ENCODE measurements at places on chromosomes 6 and 20.

DNA sequence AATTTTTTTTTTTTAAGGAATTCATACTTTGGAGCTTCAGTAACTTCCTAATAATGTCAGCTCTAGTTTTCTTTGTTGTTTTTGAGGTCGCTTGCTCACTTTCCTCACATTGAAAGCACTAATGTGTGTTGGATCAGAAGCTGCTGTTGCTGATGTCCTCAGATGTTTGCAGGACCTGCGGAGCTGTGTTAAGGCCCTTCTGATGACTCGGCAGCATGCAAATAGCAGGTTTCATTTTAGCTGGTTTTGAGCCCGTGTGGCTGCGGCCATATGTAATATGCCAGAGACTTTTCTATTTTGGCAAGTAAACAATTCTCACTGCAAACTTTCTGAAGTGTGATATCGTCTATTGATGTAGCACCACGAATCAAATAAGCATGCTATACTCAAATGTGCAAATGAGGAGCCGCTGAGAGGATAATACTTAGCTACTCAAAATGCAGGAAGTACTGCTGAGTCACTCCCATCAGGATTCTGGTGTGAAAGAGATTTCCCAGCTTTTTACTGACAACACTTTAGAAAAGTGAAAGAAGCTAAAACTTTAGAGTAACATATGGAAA is 187.8 kb downstream of the SASH1 start:
- peak; percentile 84 for DNase-seq

- no peak for DNase-seq
Observed at GRCh38 chr6:160507420-160507819, 156.7 kb downstream of the LPA start.

DNA sequence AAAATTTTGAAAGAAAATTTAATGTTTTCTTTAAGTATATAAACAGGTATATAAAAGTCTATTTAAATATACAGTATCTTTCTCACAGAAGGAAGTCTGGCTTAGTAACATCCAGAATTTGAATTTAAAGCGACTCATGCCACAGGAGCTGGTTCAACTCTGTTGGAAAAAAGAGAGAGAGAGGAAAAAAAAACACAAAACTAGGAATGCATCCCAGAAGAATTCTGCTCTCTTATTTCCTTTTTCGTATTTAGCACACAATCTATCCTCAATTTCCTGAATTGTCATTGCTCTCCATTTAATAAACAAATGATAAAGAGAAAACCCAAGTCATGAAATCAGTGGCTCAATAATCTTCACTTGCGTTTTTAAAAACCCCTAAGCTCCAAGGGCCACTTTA is 107.5 kb upstream of the SCAF8 start:
- no peak for DNase-seq

DNA sequence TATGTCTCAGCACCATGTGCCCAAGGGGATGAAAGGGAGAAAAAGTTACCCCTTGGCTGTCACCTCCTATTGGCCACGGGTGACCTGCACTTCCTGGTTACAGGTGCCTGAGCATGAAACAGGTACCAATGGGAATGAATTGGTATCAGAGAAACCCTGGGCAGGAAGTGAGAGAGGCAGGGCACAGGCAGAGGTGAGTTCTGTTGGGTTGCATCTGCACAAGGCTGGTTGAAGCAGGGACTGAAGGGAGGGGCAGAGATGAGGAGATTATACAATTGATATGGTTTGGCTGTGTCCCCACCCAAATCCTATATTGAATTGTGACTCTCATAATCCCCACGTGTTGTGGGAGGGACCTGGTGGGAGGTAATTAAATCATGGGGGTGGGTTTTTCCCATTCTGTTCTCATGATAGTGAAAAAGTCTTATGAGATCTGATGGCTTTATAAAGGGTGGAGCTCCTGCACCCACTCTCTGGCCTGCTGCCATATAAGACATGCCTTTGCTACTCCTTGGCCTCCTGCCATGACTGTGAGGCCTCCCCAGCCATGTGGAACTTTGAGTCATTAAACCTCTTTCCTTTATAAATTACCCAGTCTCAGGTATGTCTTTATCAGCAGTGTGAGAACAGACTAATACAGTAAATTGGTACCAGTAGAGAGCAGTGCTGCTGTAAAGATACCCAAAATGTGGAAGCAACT is 291.8 kb downstream of the LRFN2 start:
- no peak for DNase-seq

DNA sequence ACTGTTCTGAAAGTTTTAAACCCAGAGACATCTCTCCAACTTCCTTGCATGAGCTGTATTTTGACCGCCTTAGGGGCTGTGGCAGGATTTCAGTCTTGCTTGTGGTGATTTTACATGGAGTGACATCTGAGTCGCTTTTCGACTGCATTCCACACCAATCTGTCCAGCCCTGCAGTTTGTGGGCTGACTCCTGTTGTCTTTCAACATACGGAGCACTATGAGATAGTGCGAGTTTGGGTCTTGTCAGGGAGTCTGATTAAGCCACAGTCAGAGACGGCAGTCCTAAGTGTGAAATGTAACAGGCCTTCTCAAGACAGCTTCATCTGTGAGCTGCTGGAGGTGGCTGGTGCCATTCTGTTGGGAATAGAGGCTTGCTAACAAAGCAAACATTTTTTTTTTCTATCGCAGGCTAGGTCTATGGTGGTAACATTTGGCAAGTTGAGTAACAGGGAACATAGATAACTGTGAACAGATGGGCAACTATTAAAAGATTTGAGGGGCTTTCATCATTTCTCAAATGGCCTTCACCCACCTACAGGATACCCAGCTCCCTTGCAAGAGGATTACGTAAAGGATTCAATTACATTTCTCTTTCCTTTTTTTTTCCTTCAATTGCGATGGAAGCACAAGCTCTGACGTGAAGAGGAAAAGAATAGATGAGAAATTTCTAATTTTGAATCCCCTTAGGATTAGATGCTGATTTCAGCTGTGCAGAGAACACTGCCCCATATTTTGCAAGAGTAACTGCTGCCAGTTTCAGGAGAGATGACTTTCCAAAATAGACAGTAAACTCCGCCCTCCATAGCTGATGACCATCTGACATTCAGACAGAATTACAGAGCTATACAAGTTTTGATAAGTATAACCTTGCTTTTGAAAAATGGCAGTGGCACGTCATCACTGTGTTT is 25.1 kb downstream of the CAP2 start:
- DNase-seq: peak; percentile 50

DNA sequence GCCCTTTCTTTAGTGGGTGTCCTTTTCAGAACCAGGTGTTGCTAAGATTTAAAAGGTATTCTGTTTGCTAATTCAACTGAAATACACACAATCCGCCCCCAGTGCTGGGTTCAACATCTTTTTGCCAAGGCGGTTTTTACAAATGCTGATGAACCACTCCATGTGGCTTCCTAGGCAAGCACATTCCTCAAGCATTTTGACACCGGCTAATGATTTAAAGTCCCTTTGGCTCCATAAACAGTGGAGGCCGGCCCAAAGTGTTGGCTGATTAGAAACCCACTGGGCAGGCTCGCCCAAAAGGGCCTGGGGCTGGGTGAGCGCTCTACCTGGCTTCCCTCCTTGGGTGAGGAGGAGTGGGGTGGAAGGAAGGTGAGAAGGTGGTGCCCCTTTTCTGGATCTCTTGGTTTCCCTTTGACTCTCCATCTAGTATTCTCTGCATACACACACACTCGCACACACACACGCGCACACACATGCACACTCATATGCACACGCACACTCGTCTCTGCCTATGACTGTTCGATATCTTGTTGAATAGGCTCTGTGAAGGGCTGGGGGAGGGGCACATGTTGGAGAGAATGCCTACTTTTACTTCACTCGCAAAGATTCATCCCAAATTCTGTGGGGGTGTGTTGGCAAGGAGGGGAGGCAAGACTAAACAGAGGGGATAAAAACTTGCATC is 66.7 kb upstream of the ARMC2 start:
- peak; percentile 13 for DNase-seq

- no peak for DNase-seq
Observed at GRCh38 chr20:3349786-3350185, 57.7 kb downstream of the DNAAF9 start.

GRCh38 chr6:2791450-2791974 is 26.3 kb downstream of the WRNIP1 start:
- DNase-seq: peak; percentile 30

DNA sequence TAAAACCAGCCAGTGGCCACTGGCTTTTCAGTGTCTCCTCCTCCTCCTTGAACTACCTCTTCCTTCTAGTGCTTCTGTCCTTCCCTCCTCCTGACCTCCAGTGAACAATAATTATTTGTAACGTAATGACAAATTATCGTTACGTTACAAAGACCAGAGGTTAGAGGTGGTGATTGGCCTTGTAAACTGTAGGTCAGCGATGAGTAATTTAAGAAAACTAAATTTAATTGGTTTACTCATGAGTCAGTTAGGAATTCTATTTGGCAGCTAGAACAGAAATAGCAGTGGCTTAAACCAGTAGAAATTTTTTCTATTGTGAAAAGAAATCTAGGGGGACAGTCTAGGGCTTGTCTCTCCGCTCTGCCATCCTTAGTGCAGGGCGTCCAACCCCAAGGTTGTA is 38.8 kb downstream of the PPARD start:
- DNase-seq: no peak

- DNase-seq: peak; percentile 53
Observed at GRCh38 chr6:8017276-8017701, 46.9 kb downstream of the BLOC1S5 start.

DNA sequence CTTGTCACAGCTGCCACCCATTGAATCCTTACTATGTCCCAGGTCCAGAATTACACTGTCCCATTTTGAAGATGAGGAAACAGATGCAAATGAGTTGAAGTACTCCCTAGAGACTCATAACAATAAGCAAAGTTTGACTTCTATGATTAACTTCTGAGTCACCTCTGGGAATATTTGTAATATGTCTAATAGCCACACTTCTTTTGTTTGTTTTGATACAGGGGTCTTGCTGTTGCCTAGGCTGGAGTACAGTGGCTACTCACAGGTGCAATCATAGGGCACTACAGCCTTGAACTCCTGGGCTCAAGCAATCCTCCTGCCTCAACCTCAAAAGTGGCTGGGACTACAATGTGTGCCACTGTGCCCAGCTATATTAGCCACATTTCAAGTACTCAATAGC is 11.4 kb upstream of the SOX12 start:
- peak; percentile 38 for DNase-seq

DNA sequence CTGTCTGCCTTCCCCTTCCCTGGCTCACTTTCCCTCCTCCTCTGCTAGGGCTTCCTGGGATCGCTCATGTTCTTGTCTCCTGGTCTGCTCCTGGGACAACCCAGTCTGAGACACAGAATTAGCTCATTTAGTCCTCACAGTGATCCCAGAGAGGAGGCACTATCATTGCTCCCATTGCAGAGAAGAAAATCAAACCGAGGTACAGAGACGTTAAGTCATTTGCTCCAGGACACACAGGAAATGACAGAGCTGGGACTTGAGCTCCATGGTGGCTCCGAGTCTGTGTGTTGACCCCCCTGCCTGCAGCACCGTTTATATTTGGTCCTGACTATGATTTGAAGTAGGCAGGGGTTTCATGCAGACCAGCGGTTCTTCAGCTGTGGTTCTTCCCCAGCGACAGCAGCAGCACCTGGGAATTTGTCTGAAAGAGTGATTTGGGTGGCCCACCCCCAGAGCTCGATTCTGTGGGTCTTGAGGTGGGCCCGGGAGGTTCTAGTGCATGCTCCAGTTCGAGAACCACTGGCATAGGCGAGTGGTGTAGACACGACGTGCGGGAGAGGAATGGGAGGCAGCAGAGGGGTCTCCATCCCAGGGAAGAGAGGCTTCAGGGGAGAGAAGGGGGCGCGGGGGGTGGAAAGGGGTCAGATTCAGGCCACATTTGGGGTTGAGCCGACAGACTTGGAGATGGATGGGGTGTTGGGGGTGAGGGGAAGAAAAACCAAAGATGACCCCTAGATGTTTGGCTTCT is 24.7 kb downstream of the PCK1 start:
- DNase-seq: no peak

- peak; percentile 63 for DNase-seq
Observed at GRCh38 chr6:122838060-122838780, 49.2 kb downstream of the SMPDL3A start.

DNA sequence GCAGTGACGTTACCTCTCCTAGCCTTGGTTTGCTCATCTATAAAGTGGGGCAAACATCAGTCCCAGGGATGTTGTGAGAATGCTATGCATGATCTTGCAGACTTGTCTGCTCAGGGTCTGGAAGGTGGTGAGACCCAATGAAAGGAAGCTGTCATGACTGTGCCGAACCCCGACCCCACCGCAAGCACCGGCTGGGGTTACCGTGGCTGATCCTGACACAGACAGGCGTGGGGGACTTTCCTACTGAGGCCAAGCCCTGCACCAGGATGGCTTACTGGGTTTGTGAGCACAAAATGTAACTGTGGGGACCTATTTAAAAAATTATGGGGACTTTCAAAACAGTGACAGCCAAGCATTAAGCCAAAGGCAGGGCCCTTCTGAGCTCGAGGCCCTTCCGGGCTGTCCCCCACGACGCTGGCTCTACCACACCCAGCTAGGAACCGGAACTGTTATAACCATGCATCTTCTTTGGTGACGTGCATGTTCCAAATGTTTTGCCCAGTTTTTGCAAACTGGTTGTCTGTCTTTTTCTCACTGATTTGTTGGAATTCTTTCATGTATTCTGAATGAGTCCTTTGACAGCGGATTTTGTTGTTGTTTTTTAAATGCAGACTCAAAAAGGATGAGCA is 76.6 kb upstream of the PMEPA1 start:
- DNase-seq: no peak

DNA sequence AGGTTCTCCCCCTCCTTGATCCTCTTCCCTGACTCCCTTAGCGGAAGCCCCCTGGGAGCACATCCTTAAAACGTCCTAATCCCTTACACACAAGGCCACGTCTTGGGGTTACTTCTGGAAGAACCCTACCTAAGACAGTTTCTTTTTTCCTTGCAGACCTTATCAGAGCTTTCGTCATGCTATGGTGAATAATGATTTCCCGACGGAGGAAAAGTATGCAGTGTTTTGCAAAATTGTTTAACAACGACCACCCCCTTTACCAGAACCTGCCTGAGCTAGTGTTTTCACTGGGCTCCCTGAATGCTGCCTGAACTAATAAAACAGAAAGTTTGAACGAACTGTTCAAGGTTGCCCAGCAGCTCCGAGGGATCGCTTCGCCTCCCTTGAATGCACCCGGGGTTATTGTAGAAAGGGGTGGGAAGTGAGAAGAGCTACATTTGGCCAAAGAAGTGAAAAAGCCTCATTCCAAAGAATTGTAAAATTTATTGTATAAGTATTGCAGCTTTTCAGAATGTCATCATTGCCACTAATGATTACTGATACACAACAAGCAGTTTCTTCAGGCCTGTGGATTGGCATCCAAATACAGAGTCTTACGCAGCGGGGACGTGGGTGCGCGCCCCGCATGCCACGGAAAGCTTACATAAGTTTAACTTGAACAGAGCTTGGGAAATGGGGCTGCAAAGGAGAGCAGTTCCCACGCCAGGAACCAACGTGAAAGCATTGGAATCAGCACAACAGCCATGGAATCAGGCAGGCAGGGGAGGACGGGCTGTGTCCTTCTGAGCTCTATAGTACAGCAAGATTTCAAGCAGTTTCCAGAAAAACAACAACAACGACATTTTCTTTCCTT is 27.9 kb upstream of the ZBP1 start:
- no peak for DNase-seq

DNA sequence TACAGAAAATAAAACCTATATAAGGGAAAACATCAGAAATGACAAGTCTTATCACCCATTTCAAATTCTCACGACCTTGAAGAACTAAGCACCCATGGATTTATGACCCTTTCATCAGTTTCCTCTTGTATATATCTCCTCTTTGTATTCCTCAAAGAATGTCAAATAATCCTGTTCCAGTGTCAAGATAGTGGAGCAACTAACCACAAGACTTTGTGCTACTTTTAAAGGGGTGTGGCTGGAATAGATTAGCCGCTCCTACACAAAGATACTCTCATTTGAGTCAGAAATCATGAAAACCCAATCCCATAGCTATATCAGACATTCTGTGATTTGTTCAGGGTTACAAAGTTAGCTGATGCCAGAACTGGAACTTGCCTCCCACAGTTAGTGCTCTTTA is 6.6 kb downstream of the REPS1 start:
- DNase-seq: no peak
